ENCODE measurements at places on chromosomes 2 and 18. TPM values are rescaled to one million over a fixed set of nuclear protein-coding genes. Genes with fewer than 3 reads are reported as not detected.

The SH3RF3 gene
- 4.8 TPM for total RNA-seq

DNA sequence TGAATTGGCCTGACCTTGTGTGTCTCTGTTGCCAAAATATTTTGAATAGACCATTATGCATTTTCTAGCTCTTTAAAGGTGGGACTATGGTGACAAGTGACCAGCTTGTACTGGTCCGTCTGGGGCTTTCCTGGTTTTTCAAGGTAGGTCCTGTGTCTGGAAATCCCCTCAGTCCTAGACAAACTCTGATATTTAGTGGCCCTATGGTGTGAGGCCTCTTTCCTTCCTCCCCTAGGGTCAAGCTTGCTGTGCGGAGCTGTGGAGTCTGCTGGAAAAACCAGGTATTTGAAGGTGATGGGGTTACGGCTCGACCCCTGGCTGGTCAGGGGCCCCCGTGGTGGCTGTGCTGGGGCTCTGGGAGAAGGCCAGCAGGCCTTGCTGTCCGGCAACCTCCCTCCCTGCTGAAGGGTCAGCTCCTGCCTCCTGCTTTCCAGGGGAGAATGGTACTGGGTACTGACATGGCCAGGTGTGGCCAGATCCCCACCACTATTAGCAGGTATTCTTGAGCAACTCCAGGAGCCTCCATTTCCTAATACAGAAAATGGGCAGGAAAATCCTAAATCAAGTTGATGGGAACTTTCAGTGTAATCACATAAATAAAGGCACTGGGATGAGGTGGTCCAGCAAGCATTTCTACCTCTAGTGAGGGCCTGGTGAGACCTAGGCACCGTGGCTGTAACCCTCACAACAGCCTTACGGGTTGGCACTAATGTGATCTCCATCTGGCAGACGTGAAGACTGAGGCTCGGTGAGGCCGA is 86.2 kb upstream of the HS6ST1 start:
- DNase-seq, result no peak

- no peak for DNase-seq
These were observed 91.8 kb upstream of the NEDD4L start for GRCh38 chr18:57951999-57952774.

The CNGA3 gene
- not detected for total RNA-seq

GRCh38 chr2:65392609-65393008 is 39.8 kb downstream of the SPRED2 start:
- no peak for DNase-seq

GRCh38 chr18:59300676-59301285 is 17.7 kb downstream of the CPLX4 start:
- no peak for DNase-seq

The SCN3A gene
- 33.1 TPM for total RNA-seq

The MYOM1 gene
- 1.1 TPM for total RNA-seq
